Tibial artery (tissue), 4 donors: ENCODE measurements at places on chromosomes 7 and 10.

GRCh38 chr10:84392181-84392580 is 63.8 kb downstream of the CCSER2 start:
- no peak for DNase-seq

GRCh38 chr10:37379991-37380390 is 254.6 kb downstream of the ANKRD30A start:
- DNase-seq = no peak

- DNase-seq = no peak
Observed at GRCh38 chr7:145434811-145435210, 599.0 kb upstream of the TPK1 start.

- DNase-seq = no peak
Observed at GRCh38 chr7:150755473-150756099, 18.4 kb downstream of the GIMAP5 start.

DNA sequence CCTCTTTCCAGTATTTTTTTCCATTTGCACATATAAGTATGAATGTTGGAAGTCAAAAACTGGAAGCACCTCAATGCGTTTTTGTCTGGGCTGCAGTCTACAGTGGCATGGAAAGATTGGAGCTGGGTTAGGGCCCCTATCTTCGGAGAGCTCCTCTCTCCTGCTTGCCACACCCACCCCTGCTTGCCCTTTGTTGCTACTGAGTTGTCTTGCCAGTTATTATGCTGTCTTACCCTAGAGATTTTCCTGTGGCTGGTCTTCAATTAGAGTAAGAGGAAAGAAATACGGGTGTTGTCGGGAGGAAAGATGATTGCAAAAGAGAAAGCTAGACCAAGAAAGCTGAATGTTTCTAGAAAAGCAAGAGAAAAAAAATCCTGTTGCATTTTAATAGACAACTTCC is 228.9 kb upstream of the CELF2 start:
- no peak for DNase-seq

- no peak for DNase-seq
Observed at GRCh38 chr10:35545878-35546590, 59.1 kb upstream of the GJD4 start.

DNA sequence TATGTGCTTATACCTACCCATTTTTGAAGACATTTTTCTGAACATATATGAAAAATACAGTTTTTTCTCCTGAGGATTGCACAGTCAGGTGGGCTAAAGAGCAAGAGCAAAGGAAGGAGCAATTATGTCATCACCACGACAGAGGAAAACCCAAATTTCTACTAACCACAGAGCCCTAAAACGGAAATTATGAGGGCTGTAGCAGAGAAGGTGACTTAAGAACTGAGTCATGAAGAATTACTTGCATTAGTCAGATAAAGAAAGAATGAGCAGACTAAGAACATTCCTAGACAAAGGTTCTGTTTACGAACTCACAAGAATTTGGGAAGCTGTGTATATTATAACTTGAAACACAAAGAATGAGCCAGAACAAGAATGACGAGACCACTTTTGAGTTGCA is 974.4 kb downstream of the NXPH1 start:
- no peak for DNase-seq

DNA sequence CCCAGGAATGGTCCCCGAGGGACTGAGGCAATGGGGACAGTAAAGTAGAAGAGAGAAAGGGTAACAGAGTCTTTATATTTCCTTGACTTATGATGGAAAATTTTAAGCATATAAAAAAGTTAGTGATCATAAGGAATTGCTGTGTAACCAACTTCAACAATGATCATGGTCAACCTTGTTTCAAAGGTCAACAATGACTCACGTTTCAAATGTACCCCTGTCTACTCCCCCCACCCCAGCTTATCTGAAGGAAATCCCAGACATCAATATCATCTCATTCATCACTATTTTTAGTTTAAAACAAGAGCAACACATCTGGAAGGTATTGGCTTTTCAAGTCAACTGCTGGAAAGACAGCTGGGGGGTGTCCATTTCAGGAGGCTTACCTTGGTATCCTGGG is 92.9 kb downstream of the SMURF1 start:
- no peak for DNase-seq

DNA sequence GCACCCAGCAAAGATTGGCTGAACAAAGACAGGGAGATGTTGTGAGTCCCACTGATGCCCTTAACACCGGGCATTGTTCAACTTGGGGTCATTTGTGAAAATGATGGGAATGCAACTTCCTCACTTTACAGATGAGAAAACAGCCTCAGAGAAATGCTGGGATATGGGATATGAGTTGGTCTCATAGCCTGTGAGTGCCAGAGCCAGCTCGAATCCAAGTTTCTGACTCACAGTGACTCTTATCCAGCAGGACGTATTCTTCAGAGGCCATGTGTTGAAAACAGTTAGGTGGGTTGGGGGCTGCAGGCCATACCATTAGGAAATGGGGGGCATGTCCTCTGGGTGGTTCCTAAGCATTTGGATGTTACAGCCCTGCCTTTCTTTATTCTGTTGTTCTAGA is 45.2 kb downstream of the KIAA1217 start:
- DNase-seq = no peak

DNA sequence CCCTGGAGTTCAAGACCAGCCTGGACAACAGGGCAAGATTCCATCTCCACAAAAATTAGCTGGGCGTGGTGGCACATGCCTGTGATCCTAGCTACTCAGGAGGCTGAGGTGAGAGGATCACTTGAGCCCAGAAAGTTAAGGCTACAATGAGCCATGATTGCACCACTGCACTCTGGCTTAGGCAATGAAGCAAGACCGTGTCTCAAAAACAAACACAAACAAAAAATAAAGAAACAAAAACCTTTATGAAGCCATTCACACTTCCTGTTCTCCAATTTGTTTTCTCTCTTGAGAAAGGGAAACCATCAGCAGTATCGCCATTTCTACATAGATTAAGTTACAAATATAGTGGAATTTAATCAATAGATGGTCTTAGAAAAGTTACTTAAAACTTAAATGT is 19.8 kb downstream of the YME1L1 start:
- DNase-seq = no peak

DNA sequence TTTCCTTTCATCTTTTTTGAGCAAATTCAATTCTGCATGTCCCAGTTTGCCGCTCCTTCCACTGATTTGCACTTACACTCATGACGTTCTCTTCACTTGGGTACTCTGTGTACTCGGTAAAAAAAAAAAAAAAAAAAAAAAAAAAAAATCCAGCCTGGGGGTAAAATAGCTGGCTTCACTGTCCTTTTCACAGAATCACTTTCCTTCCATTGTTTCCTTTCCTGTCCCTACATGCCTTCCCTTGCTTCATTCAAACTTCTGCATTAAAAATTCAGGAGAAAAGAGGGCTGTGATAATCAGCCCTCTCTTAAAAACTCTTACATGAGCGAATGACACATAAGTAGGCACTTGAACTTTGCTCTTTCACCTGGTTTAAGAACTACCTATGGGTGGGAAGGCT is 8.7 kb downstream of the ANKRD1 start:
- DNase-seq = no peak

GRCh38 chr10:88471899-88472298 is 111.2 kb downstream of the RNLS start:
- DNase-seq = no peak

DNA sequence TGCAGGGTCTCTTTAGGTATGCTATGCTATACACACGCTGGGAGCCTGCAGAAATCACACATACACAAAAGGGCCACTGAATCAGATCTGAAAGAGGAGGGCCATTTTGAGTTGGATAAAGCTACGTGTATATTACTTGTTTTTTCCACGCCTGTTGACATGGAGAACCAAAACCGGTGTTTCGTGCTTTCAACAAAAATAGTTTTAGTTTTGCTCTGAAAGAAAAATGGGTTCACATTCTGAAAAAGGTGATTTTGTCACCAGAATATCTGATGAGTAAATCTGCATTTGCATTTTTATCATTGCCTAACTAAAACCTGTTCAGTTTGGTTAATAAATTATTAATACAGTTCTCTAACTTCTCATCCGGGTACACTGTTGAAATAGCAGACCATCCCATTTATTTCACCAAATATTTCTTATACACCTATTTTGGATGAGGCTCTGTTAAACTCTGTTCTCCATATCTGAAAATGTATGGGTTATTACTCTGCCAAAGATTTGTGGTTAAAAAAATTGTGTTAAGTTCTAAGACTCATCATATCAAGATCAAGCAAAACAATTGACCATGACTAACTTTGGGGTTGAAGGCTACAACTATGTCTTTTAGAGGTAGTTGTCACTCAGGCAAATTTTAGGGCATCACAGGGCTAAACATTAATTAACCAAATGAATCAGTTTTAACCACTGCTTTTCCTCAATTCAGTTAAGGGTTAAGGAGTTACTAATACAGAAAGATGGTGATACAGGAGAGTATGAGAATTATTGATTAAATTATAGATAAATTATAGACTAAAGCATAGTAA is 101.2 kb upstream of the RPA3 start:
- no peak for DNase-seq

- no peak for DNase-seq
Observed at GRCh38 chr7:1911571-1911970, 241.5 kb downstream of the ELFN1 start.

DNA sequence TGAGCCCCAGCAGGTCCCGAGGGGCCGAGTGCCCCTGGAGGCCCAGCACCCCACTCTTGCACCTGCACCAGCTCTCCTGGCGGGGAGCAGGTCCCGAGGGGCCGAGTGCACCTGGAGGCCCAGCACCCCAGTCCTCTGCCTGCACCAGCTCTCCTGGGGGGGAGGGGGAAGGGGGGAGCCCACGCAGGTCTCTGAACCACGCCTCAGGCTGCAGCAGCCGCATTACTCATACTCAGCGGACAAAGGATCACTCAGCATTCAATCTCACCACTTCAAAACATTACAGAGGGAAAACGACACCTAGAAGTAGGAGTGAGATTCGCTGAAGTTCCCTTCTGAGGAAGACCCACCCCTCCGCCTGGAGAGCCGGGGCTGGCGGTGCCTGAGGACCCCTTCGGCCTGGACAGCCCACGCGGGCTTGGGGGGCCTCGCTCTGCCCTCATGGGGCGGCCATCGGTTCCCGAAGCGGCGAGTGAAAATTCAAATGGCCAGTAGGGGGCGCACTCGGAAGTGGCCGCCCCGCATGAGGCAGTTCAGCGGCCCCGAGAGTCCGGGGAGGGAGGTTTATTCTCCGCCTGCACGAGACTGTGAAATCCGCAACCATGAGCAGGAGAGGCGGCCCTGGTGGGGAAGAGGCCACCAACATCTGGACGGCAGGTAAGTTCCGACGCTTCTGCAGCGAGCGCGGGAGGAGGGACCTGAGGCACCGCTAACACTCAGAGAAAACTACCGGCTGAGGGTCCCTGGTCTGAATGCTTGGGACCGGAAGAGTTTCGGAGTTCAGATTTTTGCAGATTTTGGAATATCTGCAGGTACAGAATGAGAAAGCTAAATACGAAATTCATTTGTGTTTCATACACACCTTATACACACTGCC is 1.1 kb upstream of the GPER1 start:
- DNase-seq = peak; percentile 83

- no peak for DNase-seq
Observed at GRCh38 chr10:14601872-14602725, 172.6 kb downstream of the FAM107B start.

- no peak for DNase-seq
Observed at GRCh38 chr7:138661069-138661635, 40.0 kb downstream of the SVOPL start.

DNA sequence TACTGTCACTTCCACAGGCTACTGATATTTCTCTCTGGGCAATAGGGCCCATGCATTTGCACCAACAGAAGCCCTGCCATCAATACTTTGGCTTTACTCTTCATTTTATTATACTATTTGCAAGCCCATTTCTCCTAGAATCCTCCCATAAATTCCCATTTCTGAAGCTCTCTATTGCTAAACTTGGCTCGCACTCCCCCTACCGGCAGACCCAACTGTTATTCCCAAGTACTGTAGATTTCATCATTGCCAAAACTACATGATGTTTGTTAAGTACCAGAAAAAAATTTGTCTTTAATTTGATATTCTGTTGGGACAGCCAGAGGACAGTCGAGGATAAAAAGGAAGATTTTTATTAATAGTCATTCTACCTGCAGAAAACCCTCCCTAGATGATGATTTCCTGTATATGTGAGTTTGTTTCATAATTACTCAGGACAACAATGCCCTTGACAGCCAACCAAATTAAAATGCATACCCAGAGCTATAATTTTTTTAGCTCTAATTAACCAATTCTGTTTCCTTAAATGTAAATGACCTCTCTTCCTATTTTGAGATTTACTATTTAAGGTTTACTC is 298.6 kb downstream of the REEP3 start:
- peak; percentile 81 for DNase-seq

- DNase-seq = peak; percentile 47
Observed at GRCh38 chr7:90594751-90595317, 1.3 kb upstream of the CDK14 start.

GRCh38 chr7:81159402-81159801 is 240.6 kb upstream of the SEMA3C start:
- DNase-seq = no peak

DNA sequence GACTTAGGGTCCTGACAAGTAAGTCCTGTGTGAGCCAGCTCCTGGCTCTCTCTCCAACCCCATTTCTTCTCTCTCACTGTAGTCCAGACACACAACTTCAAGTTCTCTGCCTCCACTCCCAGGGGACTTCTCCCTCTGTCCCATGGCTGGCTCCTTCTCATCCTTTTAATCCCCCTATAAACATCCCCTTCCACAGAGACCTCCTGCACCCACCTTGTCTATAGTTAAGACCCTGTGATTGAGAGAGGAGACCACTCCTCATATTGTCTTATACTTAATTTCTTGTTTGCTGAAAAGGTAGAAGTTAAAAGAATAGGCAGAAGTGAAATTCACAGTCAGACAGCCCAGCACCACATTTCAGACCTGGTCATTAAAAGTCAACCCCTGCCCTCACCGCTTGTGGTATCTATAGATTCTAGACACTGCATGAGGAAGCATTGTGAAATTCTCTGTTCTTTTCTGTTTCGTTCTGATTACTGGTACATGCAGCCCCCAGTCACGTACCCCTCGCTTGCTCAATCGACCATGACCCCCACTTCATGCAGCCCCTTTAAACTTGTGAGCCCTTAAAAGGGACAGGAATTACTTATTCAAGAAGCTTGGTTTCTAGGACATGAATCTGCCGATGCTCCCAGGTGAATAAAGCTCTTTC is 125.6 kb upstream of the FRMD4A start:
- no peak for DNase-seq
